Psoas muscle (tissue), 8 donors: ENCODE measurements at places on chromosomes 6 and 20. TPM values are rescaled to one million over a fixed set of nuclear protein-coding genes. Genes with fewer than 3 reads are reported as not detected.

- H3K4me1 ChIP-seq = peaks cover 9% of the 10 kb centered on the region
- no peak for DNase-seq
- no peak overlapping the region for H3K27ac ChIP-seq
- no peaks in the 10 kb centered on the region for H3K27me3 ChIP-seq
Measured at GRCh38 chr20:36819659-36820058, 46.1 kb upstream of the DSN1 start.

GRCh38 chr20:2509794-2510193 lies 1.1 kb upstream of the ZNF343 start:
- no peaks in the 10 kb centered on the region for H3K27me3 ChIP-seq
- DNase-seq = no peak
- H3K27ac ChIP-seq = no peak overlapping the region
- H3K4me3 ChIP-seq = peak overlapping the region; percentile 88
- no peaks in the 10 kb centered on the region for H3K4me1 ChIP-seq

Gene BTNL2
- total RNA-seq = not detected

DNA sequence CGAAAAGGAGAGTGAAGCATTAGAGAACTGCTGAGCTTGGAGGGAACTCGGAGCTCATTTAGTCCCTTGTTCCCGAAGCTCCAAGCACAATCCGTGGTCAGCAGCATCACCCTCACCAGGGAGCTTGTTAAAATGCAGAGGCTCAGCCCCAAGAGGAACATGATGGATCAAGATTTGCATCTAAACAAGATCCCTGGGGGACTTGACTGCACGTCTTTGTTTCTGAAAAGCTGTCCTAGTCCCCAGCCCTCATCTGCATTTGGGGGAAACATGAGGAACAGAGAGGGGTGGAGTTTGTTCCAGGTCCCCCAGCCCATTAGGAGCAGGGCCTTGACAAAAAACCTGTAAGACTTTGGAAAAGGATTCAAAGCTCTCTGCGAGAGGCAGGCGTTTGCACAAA lies 4.1 kb upstream of the LBP start:
- H3K27me3 ChIP-seq = no peaks in the 10 kb centered on the region
- H3K27ac ChIP-seq = no peak overlapping the region
- no peak for DNase-seq
- H3K36me3 ChIP-seq = no peaks in the 10 kb centered on the region

Gene TSBP1
- total RNA-seq = not detected

GRCh38 chr6:22614547-22614946 lies 45.2 kb downstream of the HDGFL1 start:
- H3K27ac ChIP-seq = no peak overlapping the region
- H3K36me3 ChIP-seq = no peaks in the 10 kb centered on the region
- H3K27me3 ChIP-seq = no peaks in the 10 kb centered on the region

DNA sequence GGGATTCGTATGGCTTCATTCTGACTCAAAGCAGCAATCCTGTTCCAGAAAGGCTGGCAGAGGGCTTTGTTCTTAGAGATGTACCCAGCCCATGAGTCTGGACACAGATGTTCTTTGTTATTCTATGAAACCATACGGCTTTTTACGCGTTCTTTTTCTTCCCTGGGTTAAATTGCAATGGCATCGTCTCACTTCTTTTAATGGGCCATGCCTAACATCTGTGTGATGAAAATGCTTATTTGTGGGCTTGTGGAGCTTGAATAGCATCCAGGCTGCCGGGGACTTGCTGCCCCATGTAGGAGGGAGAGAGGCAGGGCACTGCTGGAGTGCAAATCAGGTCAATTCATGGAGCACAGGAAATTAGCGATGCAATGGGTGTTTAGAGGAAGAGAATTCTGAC lies 19.4 kb downstream of the FAM50B start:
- no peak overlapping the region for H3K4me3 ChIP-seq
- H3K27me3 ChIP-seq = no peaks in the 10 kb centered on the region
- H3K27ac ChIP-seq = no peak overlapping the region
- H3K36me3 ChIP-seq = no peaks in the 10 kb centered on the region

DNA sequence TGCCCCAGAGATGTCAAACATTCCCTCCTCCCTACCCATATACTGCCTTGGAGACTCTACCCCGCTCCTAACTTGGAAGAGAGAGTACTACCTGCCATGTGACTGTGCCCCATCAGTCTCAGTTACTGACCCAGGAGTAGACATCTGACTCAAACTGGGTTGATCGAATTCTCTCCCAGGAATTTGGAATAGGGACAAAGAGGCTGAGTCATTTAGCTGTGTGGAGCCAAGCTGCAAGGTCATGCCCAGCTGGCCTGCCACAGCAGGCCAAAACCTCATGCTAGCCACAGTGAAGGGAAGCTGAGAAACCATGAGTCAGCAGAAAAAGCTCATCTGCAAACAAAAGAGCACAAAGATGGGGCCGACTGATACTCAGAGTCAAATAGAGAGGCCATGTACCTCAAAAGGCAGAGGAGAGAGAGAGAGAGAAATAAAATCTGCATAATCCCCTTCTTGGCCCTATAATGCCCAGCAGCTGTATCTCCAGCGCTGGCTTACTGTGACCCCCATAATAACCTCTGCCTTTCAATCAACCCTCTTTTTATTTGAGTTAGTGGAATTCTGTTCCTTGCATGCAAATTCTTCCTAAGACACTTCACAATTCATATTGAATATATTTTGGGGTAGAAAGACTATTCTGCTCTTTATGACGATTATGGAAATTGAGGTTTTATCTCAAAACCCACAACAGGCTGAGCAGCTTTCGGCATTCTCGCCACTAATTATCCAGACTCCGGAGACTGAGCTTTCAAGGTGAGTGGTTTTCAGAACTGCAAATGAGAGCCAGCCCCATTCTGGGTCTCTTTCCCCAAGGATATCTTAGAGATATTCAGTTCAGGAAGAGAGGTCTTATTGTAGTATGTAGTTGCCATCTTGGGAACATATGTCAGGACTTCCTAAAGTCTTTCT lies 21.4 kb upstream of the AKIRIN2 start:
- no peaks in the 10 kb centered on the region for H3K36me3 ChIP-seq
- peaks cover 44% of the 10 kb centered on the region for H3K4me1 ChIP-seq
- peak; percentile 67 for DNase-seq
- H3K4me3 ChIP-seq = peak overlapping the region; percentile 31
- no peaks in the 10 kb centered on the region for H3K27me3 ChIP-seq

DNA sequence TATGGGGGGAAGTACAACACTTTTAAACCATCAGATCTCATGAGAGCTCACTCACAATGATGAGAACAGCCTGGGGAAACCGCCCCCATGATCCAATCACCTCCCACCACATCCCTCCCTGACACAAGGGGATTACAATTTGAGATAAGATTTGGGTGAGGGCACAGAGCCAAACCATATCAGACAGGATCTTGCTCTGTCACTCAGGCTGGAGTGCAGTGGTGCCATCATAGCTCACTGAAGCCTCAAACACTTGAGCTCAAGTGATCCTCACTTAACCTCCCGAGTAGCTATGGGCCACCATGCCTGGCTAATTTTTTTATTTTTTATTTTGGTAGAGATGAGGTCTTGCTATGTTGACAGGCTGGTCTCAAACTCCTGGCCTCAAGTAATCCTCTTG lies 5.1 kb upstream of the IYD start:
- H3K27ac ChIP-seq = no peak overlapping the region
- no peak overlapping the region for H3K4me3 ChIP-seq
- H3K36me3 ChIP-seq = no peaks in the 10 kb centered on the region
- no peaks in the 10 kb centered on the region for H3K4me1 ChIP-seq
- H3K27me3 ChIP-seq = no peaks in the 10 kb centered on the region

Gene GJA1
- 9.8 TPM for total RNA-seq

- H3K27me3 ChIP-seq = no peaks in the 10 kb centered on the region
- peak; percentile 82 for DNase-seq
- no peaks in the 10 kb centered on the region for H3K36me3 ChIP-seq
- no peaks in the 10 kb centered on the region for H3K4me1 ChIP-seq
Measured at GRCh38 chr6:167699141-167699931, 127.4 kb upstream of the AFDN start.

DNA sequence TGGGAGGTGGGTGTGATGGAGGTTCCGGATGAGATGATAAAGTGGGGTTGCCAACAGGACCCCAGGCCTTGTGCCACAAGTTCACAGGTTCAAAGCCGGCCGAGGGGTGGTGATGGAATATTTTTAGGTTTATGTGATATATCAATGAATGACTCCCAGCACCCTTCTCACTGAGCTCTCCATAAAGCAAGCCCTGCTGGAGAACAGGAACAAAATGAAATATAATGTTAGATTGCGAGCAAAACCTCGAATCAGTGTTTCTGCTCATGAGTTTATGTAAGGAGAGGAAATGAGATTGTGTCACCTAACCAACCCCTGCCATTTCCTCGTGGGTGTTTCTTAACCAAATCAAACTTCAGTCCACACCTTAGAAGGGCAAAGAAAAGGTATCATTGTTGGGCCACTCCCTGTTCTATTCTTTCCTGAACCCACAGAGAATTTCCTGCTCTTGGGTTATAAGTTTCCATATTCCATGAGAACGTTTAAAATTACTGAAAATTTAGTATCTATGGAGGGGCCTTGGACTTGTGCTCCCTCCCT lies 192.2 kb upstream of the EXOC2 start:
- H3K36me3 ChIP-seq = no peaks in the 10 kb centered on the region
- H3K27ac ChIP-seq = no peak overlapping the region

Gene MOG
- not detected for total RNA-seq

- DNase-seq = no peak
- H3K4me1 ChIP-seq = no peaks in the 10 kb centered on the region
- no peaks in the 10 kb centered on the region for H3K36me3 ChIP-seq
- no peak overlapping the region for H3K4me3 ChIP-seq
Measured at GRCh38 chr20:58109126-58109880, 119.2 kb downstream of the ANKRD60 start.

- no peak overlapping the region for H3K27ac ChIP-seq
- H3K4me1 ChIP-seq = no peaks in the 10 kb centered on the region
- no peak for DNase-seq
- no peak overlapping the region for H3K4me3 ChIP-seq
- H3K36me3 ChIP-seq = no peaks in the 10 kb centered on the region
- H3K27me3 ChIP-seq = no peaks in the 10 kb centered on the region
Measured at GRCh38 chr6:93341900-93342613, 77.3 kb downstream of the EPHA7 start.

- no peak overlapping the region for H3K27ac ChIP-seq
- no peak overlapping the region for H3K4me3 ChIP-seq
- peaks cover 51% of the 10 kb centered on the region for H3K27me3 ChIP-seq
- H3K36me3 ChIP-seq = no peaks in the 10 kb centered on the region
- H3K4me1 ChIP-seq = no peaks in the 10 kb centered on the region
- DNase-seq = peak; percentile 7
Measured at GRCh38 chr20:63317601-63318291, 24.8 kb downstream of the COL20A1 start.

Gene TFAP2A
- total RNA-seq = 0.15 TPM

Gene DNAH8
- not detected for total RNA-seq

- DNase-seq = peak; percentile 46
- peaks cover 27% of the 10 kb centered on the region for H3K36me3 ChIP-seq
- H3K4me3 ChIP-seq = no peak overlapping the region
- H3K27me3 ChIP-seq = peaks cover 1% of the 10 kb centered on the region
Measured at GRCh38 chr20:48626938-48627736, 200.7 kb downstream of the PREX1 start.

DNA sequence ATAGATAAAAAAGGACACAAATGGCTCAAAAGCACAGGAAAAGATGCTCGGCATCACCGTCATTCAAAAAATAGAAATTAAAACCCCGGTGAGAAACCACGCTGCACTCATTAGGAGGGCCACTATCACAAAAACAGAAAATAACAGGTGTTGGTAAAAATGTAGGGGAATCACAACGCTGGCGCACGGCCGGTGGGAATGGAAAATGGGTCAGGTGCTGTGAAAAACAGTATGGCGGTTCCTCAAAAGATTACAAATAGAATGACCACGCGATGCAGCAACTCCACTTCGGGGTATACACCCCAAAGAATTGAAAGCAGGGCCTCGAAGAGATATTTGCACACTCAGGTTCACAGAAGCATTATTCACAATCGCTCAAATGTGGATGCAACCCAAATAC lies 28.3 kb downstream of the NPEPL1 start:
- H3K4me3 ChIP-seq = no peak overlapping the region
- H3K27me3 ChIP-seq = no peaks in the 10 kb centered on the region
- H3K4me1 ChIP-seq = no peaks in the 10 kb centered on the region
- no peak overlapping the region for H3K27ac ChIP-seq
- H3K36me3 ChIP-seq = peaks cover 5% of the 10 kb centered on the region

- no peak within 1 kb of the TSS for H3K27ac ChIP-seq
- H3K4me1 ChIP-seq = no peaks in the 10 kb centered on the region
- no peak for DNase-seq
- no peaks in the 10 kb centered on the region for H3K27me3 ChIP-seq
Measured at GRCh38 chr20:45670139-45670538, at the start of gene WFDC11. Gene WFDC11, minus strand, starts transcription at chr20:45670239. Its CDS starts 19,639 bp downstream, at chr20:45650600.

GRCh38 chr20:16548068-16548672 lies 25.1 kb downstream of the KIF16B start:
- no peaks in the 10 kb centered on the region for H3K27me3 ChIP-seq
- H3K4me1 ChIP-seq = peaks cover 3% of the 10 kb centered on the region
- no peaks in the 10 kb centered on the region for H3K36me3 ChIP-seq
- no peak overlapping the region for H3K4me3 ChIP-seq
- DNase-seq = no peak
- no peak overlapping the region for H3K27ac ChIP-seq

Gene SLC17A1
- total RNA-seq = not detected

Gene RPN2
- 93.4 TPM for total RNA-seq

DNA sequence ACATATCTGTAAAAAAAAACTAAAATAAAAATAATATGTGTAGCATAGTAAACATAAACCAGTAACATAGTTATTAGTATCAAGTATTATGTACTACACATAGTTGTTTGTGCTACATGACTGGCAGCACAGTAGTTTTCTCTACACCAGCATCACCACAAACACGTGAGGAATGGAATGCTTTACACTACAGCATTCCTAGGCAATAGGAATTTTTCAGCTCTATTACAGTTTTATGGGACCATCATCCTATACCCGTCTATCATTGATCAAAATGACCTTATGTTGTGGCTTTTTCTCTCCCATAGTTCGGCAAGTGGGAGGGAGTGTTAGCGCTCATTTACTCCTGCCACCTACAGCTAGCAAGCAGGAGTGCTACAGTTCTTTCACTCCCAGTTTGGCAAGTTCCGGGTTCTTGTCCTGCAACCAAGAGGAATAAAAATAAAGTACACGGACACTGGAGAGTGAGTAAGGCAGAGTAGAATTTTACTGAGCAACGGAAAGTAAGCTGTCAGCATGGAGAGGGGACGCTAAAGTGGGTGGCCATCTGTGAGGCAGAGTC lies 196.8 kb upstream of the HSF2 start:
- no peaks in the 10 kb centered on the region for H3K4me1 ChIP-seq
- no peaks in the 10 kb centered on the region for H3K36me3 ChIP-seq
- no peak for DNase-seq
- no peak overlapping the region for H3K4me3 ChIP-seq
- H3K27me3 ChIP-seq = no peaks in the 10 kb centered on the region

GRCh38 chr6:151052021-151052646 lies 186.6 kb downstream of the MTHFD1L start:
- H3K27ac ChIP-seq = no peak overlapping the region
- H3K27me3 ChIP-seq = no peaks in the 10 kb centered on the region
- H3K4me3 ChIP-seq = no peak overlapping the region
- no peaks in the 10 kb centered on the region for H3K36me3 ChIP-seq
- DNase-seq = no peak
- H3K4me1 ChIP-seq = no peaks in the 10 kb centered on the region

Gene EFCAB8
- total RNA-seq = not detected
